Stimulated activated CD4-positive, alpha-beta T cell treated with anti-CD3 and anti-CD28 coated beads, Interleukin-1b, Interleukin-23, amount 100 ng/mL, for 1 hour (primary cell): ENCODE measurements at places on chromosomes 3 and 15.

DNA sequence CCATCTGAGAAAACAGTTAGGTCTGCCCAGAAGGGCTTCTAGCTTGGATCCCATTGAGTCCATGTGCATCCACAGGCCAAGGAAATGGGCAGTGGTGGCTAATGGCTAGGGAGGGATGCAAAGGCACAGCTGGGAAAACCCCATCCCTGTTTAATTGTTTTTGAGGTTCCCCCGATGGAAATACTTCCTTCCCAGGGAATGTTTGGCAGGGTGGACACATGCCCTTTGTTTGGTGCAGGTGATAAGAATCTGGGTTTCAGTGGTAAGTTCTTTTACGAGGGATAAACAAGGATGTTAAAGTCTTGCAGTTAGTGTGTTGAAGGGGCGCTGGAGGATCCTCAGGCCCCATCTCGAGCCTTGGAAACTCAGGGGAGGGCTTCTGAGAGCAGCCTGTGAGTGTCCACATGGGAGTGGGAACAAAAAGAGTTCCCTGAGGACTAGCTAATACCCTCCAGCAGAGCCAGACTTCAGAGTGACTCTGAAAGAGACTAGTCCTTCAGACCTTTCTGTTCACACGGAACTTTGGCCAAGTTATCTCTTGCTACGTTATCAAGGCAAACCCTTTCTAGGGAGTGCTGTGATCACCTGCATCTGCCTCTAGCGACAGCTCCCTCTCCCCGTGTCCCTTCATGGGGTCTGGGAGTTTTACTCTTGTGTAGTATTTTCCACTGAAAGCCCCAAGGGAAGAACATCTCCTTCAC lies 17.4 kb downstream of the PTPRG start:
- DNase-seq: no peak

- DNase-seq: no peak
Observed at GRCh38 chr15:80275961-80276360, 23.9 kb upstream of the CTXND1 start.

- no peak for DNase-seq
Observed at GRCh38 chr3:35946121-35946853, 307.0 kb downstream of the ARPP21 start.

DNA sequence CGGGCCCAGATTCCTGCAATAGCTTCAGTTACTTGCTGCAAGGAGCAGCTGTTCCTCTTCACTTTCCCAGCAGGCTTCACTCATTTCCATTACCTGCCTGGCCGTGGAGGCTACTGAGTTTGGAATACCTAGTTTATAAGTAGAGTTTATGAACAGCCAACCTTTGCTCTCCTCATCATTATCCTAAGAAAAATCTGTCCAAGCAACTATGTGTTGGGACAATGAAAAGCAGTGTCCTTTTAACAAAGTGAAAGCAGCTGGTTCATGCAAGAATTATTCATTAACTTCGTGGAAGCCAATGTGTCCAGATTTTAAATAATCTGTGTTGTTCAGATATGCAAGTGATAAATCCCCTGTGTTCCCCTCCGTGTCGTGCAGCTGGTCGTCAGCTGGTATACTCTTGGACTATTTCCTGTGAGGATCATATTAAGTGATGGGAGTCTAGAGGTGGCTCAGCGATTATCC lies 39.3 kb upstream of the SSR3 start:
- DNase-seq: no peak

DNA sequence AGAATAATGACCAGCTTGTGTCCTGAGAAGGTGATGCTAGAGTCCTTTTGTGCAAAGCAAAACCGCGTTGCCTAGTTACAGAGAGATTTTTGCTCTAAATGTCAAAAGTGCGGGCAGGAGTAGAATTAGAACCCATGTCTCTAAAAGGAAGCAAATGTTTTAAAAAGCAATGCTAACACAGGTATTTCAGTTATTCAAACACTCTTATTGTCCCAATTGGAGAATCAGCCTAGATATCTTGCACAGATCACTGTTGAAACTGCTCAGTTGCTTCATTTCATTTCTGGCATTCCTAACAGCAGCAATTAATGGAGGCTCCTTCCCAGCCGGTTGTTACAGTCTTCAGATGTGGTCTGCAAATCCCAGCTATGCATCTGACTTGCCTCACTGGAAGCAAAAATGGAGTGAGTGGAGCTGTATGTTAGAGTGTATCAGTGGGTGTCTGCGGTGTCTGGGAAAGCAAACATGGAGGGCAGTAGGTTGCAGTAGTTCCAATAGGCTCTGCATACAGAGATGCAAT lies 55.6 kb upstream of the SEMA6D start:
- no peak for DNase-seq

DNA sequence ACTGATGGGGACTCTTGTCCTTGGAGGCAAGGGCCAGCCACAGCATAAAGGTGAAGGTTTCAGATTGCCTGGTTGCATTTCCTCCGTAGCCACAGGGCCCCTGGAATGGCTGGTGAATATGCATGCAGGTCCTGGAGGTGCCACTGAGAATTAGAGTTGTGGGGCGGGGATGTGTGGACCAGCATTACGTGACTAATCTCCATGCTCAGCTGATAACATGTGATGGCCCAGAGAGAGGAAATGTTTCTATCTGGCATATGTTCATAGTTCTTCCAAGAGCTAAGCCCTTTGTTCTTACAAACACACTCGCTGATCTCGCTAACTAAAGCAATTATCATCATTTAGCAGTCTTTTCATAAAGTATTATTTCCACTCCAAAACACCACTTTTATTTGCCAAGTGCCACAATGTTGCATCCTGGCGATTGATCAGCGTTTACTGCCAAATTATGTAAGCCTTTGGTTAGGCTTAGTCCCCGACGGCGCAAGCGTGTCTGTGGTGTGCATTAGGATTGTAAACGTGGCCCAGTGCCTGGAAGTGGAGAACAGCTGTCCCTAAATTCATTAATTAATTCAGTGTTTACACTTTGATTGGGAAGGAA lies 55.9 kb downstream of the CGNL1 start:
- DNase-seq: no peak

DNA sequence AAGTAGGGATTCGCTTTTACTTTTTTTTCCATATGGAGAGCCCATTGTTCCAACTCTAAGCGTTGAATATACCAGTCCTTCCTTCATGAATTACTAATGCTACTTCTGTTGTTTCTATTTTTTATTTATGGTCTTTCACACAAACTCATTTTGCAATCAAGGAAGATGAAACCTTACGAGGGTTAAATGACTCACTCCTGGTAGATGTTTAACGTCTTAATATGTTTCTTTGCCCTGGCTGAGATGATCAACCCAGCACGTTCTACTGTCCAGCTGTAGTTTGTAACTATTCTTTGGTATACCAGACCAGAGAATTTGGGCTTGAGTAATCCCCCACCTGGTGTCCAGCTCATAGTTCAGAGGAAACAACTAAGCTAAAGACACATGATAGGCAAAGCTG lies 23.1 kb downstream of the CDCP1 start:
- no peak for DNase-seq

DNA sequence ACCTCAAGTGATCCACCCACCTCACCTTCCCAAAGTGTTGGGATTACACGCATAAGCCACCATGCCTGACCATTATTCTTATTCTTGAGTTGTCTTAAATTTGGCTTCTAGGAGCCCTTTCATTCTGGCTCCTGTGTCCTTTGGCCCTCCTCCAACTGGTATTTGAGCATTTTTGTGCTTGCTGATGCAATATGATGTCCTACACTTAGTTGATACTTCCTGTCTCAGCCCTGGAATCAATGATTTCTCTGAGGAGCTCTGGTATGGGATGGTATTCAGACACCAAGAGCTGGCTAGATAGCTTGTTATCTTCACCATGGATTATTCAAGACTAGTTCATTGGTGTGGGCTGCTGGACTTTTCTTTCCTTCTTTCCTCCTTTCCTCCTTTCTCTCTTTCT lies 25.4 kb downstream of the ZNF621 start:
- no peak for DNase-seq

DNA sequence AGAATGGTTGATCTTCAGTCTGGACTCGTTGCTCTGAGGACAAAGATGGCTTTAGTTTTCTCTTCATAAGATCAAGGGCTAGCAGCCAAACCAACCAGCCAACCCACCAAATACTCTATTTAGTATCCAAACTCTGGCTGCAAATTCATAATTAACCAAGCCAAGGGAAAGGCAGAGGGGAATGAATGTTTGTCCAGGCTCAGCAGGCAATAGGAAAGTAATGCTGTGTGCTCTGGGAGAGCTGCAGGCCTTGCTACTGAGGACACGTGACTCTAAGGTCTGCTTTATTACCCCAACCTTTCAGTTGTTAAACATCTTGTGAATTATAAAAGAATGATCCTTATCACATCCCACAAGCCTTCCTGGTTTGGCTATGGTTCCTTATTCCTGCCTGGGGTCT lies 52.3 kb upstream of the GALNT15 start:
- no peak for DNase-seq

DNA sequence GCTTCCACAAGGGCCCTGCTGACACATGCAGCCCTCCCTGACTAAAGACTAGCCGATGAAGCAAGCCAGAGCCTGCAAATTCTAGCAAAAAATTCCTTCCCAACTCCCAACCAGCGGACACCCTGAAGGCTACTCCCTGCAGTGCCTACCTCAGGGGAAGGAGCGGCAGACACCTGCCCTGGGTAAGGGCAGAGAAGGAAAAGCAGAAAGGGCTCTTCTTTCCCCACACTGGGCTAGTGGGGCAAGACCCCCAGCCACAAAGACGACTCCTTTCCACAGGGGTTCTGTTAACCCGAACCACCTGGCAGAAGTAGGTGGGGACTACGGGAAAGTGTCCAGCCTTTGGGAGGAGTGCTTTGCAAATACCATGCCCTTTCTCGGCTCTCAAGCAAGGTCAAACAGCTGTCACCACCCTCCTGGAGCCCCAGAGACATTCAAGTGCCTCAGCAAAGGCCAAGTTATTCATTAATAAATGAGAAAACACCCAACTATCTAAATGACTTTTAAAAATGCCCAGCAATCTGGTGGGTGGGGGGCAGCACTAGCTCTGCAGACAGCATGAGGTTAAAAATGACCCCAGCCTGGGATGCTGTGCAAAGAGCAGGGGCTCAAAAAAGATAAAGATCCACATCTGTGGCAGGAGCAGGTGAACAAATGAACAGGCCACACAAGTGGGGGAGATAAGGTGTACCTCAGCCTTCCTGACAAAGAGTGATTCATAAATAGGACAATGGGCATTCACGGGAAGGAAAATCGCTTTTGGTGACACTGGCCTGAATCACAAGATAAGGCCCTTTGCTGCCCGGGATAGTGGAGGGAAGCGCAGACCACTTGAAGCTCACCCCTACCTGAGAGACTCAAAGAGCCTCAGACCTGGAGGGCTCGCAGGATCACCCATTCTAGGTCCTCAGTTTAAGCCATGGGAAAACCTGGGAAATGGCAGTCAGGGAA lies 33.0 kb downstream of the CCDC12 start:
- no peak for DNase-seq

GRCh38 chr3:143002727-143003126 lies 1.4 kb downstream of the U2SURP start:
- no peak for DNase-seq

- no peak for DNase-seq
Observed at GRCh38 chr15:98787936-98788757, 139.8 kb downstream of the IGF1R start.

- no peak for DNase-seq
Observed at GRCh38 chr15:73226093-73226814, 142.5 kb downstream of the HCN4 start.

DNA sequence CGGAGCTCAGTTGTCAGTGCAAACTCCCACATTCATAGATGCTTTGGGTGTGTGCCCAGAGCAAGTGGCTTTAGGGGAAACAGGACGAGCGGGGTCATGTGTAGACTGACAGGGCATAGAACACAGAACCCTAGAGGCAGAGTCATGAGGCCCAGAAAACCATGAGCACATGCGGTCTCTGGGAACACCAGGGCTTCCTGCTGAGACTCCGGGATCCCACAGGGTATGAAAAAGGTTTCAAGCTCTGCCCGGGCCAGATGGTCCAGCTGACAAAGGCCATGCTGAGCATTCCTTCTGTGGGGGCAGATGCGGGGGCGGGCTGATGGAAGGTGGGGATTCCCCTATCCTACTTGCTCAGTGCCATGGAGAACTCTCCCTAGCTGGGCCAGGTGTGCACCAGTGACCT lies 44.8 kb downstream of the ROPN1B start:
- no peak for DNase-seq

DNA sequence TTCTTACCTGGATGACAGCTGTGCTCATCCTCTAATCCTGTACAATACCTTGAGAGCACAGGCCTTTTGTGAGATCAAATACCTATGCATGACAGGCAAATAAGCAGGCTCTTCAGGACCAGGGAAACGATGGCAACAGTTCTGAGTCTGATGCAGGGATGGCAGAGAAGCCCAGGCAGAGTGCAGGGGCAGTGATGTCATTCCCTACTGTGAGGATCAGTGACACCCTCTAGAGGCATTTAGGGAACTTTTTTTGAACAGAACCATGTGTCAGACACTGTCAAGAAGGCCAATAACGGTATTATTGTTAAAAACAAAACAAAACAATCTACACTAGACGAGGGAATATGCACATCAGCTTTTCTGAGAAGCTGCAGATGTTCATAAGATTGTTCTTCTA lies 314.8 kb upstream of the CTDSPL start:
- no peak for DNase-seq

- DNase-seq: no peak
Observed at GRCh38 chr3:134956844-134957243, 161.8 kb downstream of the EPHB1 start.

- no peak for DNase-seq
Observed at GRCh38 chr3:143672396-143673165, 175.7 kb downstream of the SLC9A9 start.

DNA sequence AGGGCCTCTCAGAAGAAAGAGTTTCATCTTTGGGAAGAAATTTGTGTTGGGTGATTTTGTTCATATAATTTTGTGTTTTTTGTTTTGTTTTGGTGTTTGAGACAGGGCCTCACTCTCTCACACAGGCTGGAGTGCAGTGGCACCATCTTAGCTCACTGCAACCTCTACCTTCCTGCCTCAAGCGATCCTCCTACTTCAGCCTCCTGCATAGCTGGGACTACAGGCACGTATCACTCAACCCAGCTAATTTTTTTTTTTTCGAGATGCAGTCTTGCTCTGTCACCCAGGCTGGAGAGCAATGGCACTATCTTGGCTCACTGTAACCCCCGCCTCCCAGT lies 29.0 kb upstream of the PIK3CB start:
- no peak for DNase-seq

GRCh38 chr3:18888370-18888769 lies 259.9 kb upstream of the KCNH8 start:
- DNase-seq: no peak

GRCh38 chr3:180633722-180634121 lies 31.8 kb downstream of the TTC14 start:
- DNase-seq: no peak

DNA sequence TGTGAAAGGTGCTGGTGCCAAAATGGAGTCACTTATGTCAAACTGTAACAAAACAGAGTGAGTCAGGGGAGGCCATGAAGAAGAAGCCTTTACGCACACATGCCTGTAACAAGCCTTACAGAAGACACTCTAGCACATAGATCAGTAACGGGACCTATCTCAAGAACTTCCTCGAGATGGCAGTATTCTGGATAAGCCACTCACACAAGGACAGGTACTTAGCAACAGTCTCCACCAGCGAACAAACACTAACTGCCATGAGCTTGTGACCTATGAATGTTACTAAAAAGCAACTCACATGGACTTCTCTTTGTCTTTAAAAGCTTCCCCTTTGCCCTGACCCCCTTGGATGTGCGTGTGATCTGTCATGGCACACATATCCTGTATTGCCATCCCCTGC lies 235.1 kb downstream of the CD47 start:
- no peak for DNase-seq

- no peak for DNase-seq
Observed at GRCh38 chr15:64355348-64355943, 527 bp downstream of the CSNK1G1 start.
